ENCODE measurements at places on chromosomes 16 and 17. TPM values are rescaled to one million over a fixed set of nuclear protein-coding genes. Genes with fewer than 3 reads are reported as not detected.
A peak's percentile ranks its signal among the peaks of the same experiment; 100 is the strongest.

DNA sequence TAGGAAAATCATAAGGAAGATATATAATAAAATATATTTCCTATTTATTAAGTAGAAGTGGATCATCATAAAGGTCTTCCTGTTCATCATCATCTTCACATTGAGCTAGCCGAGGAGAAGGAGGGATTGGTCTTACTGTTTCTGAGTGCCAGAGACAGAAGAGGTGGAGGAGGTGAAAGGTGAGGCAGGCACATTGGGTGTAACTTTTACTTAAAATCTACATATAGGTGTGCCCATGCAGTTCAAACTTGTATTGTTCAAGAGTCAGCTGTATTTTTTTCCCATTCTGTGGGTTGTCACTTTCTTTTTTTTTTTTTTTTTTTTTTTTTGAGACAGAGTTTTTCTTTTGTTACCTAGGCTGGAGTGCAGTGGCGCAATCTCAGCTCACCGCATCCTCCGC lies 34.9 kb downstream of the NSRP1 start:
- no peak for DNase-seq

The GPR179 gene
- total RNA-seq, result not detected

- no peak for DNase-seq
These were observed 141.6 kb downstream of the VPS53 start for GRCh38 chr17:573036-573435.

DNA sequence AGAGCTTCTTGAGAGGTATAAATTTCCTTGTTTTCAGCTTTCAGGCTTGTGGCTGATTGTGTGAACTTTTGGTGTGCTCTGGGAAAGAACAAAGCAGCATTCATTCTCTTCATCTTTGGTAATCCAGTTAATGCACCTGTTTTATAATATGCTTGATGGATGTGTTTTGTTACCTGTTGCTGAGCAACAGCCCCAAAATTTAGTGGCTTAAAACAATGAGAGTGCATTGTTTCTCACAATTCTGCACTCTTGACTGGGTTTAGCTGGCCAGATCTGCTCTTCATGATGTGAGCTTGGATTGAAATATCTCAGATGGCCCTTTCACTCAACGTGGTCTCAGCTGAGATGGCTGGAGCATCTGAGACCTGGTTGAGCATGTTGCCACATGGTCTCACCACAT lies 58.7 kb upstream of the NOL11 start:
- DNase-seq, result no peak

DNA sequence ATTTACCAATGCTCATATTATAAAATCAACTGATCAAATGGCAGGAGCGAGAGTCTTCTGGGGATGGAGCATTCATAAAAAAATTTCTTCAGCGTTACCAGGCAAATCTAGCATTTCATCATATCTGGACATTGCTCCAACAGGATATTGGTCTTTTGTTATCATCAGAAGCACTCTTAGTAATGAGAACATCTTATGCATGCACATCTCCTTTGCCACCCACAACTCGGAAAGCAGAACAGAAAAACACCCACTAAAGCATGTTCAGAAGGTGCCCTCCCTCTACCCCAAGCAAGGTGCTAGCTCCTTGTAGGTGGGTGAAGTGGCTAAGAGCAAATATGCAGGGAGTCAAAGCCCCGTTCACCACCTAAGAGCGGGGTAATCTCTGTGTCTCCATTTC lies 18.9 kb downstream of the ARHGAP17 start:
- no peak for DNase-seq

DNA sequence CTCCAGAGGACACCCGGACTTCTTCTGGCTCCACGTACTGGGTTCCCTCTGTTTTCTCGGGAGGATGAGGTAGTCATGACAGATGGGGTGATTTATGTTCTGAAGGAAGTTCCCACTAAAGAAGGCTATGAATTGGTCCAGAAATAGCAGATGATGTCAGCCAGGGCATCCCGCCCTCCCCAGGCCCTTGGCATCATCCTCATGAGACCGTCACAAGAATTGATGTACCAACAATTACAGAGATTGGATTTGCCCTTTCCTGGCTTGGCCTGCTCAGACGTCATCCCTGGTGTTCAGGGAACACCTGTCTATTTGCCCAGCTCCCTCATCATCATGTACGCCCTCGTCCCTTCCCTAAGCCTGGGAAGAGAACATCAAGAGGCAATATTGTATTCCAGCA lies 102.8 kb upstream of the CCL1 start:
- DNase-seq, result no peak

GRCh38 chr17:63275318-63275970 lies 170.7 kb downstream of the CYB561 start:
- DNase-seq, result peak; percentile 29

GRCh38 chr17:72515291-72516065 lies 394.7 kb downstream of the SOX9 start:
- DNase-seq, result no peak

- peak; percentile 98 for DNase-seq
These were observed 8.0 kb upstream of the FASN start for GRCh38 chr17:82105882-82106687.

DNA sequence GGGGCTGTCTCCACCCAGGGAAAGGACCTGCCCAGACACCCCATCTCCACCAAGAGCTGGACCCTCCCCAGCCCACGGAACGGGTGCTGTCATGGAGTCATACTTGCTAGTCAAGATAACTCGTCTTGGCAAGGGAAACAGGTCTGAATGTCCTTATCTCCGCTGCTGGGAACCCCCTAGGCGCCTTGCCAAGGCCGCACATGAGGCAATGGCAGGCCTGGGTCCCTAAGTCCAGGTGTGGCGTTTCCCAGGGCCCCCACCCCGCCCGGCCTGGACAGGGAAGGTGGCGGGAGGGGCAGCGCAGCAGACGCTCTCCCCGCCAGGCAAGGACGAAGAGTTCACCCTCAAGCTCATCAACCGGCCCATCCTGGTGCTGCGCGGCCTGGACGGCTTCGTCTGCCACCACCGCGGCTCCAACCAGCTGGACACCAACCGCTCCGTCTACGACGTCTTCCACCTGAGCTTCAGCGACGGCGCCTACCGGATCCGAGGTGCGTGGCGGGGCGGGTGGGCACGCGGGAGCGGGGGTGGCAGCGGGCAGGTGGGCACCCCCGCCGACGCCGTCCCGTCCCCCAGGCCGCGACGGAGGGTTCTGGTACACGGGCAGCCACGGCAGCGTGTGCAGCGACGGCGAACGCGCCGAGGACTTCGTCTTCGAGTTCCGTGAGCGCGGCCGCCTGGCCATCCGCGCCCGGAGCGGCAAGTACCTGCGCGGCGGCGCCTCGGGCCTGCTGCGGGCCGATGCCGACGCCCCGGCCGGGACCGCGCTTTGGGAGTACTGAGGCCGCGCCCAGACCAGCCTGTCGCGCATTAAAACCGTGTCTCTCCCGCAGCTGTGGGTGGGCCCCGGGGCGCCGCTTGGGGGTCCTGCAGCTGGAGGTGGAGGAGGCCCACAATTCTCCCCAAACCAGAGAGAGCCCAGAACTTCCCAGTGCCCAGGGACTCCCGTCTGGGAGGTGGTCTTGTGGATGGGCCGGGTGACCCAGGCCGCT lies 8.4 kb downstream of the FSCN2 start:
- no peak for DNase-seq

The ADORA2B gene
- 15.1 TPM for total RNA-seq

GRCh38 chr17:51595826-51596398 lies 335.6 kb downstream of the UTP18 start:
- DNase-seq, result no peak

The KRTAP3-1 gene
- not detected for total RNA-seq

GRCh38 chr16:11721781-11722467 lies 20.7 kb downstream of the TXNDC11 start:
- no peak for DNase-seq

- DNase-seq, result no peak
These were observed 123.2 kb downstream of the PITPNC1 start for GRCh38 chr17:67500261-67500660.

GRCh38 chr17:46877466-46877865 lies 26.1 kb downstream of the WNT9B start:
- peak; percentile 21 for DNase-seq
